ENCODE measurements at places on chromosomes 11 and 22.

DNA sequence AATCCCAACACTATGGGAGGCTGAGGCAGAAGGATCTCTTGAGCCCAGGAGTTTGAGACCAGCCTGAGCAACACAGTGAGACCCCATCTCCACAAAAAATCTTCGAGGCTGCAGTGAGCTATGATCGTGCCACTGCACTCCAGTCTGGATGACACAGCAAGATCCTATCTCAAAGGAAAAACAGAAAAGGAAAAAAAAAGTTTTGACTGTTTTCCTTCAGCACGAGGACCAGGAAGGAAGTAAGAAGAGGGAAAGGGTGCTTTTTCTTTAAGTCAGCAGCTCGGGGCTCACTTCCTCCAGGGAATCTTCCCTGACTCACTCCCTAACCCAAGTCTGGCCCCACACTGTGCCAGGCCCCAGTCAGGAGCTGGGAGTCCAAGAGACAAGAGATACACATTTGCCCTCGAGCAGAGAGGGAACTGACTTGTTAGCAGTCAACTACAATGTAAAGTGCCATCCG, 14.2 kb downstream of the ARRB1 start:
- DNase-seq = no peak

- DNase-seq = no peak
Measured at GRCh38 chr11:75141166-75141565, 9.7 kb upstream of the SLCO2B1 start.

- DNase-seq = no peak
Measured at GRCh38 chr11:68191661-68192579, 21.2 kb downstream of the KMT5B start.

DNA sequence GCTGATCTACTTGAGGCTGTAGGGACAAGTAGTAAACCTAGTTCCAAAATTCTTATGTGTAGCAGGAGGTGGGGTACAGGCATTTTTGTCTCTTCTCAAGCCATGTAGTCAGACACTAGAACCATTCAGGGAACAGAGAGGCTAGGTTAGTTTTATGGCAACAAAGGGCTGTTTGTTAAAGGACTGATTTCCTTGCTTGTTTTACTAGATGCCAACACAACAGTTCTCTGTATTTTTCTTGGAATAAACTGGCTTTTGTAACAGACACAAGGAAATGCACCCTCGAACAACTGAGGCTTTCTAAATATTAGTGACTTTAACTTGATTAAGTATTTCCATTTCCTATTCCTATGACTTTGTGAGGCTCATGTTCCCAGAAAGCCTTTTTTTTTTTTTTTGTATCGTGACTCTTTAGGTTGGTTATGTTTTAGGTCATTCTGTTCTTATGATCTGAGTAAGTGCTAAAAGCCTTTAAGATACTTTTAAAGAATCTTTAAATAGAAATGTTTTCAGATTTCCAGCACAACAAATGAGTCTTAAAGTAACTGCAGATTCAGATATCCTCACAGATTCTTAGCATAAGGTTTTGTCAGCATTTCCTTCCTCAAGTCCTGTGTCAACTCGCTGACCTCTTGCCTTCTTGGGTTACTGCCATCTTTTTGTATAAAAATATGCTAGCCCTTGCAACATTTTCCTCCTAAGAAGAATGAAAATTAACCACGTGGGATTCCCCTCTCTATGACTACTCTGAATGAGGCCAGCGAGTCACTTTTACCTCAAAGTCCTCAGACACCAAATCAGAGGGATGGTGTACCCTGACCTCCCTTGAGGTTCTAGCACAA, 92.5 kb downstream of the CCDC83 start:
- no peak for DNase-seq

DNA sequence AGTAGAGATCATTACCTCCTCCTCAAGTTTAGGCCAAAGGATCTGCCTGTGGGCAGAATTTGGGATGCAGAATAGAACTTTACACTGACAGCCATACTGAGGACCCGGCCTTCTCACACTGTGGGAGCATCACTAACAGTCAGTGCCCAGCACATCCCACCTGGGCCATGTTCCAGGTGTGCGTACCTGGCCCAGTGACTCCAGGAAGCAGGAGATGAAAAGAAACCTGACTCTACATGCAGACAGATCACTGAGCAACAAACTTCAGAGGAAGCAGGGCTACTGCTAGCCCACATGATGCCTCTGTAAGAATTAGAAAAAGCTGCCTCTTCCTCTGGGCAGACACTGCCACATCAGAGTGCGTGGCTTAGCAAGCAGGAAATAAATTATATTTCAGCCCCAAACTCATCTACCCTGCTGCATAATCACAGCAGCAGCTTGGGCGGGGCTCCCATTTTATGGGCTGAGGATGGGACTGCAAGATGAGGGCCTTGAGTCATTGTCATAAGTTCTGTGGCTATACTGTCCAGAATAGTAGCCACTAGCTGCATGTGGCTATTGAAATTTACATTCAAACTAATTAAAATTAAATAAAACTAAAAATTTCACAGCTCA, 6.0 kb upstream of the LMO2 start:
- no peak for DNase-seq

DNA sequence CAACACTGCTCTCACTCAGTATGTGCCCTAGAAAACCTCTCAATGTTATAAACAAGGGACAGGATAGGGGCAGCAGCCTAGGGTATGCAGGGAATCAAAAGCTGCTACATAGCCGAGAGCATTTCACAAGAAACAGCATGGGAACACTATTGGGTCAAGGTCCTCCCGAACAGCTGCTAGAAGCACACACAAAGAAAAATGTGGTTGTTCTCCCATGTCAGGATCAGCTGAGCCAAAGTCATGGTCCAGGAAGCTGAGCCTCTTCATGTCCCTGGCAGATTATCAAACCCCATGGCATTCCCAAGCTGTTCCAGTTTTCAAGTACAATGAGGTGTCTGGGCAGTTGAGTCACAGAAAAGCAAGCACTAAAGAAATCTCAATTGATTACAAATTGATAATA, 21.0 kb upstream of the GDPD4 start:
- no peak for DNase-seq

DNA sequence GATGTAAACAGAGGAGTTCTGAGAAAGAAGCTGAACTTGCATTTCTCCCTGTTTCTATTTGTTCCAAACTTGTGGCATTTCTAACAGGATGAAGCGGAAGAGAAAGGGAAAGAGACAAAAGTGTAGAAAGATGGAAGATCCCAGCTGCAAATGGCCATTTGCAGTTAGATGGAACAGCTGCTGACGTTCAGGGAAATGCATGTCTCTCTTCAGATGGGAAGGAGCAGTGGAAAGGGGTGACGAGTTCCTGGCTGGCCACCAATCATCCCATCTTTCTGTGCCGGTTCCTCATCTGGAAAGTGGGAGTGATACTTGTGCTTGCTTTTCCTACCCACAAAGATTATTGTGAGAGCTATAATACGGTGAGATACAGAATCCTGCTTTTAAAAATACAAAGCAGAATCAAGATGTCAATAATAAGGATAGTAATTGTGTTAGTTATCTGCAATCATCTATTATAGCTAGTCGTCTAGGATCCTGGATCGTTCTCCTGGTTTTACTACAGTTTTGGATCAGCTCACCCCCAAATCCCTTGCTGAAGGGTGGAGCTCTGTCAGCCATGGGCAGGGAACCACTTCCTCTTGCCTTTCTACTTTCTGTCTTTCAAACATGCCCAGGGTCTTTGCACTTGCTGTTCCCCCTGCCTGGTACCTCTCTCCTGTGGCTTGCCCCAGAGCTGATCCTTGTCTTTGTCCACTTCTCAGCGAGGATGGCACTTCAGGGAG, 1.2 kb upstream of the TIMP3 start:
- no peak for DNase-seq

DNA sequence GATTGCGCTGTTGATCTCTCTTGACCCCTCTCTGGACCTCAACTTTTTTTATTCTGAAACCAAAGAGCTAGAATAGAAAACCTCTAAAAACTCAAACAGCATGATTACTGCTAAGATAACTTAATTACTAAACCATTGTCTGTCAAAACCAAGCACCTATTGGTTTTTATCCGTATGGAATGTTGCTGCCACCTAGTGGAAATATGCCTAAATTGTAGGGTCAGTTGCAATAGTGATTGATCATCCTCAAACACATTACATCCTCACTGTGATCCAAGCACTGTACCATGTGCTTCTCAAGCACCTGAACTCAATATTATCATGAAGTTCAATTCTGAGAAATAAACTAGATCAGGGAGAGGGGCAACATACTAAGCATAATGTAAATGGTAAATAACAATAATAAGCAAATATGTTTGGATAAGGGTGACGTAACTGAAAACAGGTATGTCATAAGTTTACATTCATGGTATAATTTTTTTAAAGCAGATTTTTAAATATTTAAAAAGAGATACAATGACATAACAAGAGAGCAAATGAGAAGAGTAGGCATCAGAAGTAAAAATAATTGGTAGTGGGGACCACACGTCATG, 3.8 kb upstream of the OR5A2 start:
- no peak for DNase-seq

DNA sequence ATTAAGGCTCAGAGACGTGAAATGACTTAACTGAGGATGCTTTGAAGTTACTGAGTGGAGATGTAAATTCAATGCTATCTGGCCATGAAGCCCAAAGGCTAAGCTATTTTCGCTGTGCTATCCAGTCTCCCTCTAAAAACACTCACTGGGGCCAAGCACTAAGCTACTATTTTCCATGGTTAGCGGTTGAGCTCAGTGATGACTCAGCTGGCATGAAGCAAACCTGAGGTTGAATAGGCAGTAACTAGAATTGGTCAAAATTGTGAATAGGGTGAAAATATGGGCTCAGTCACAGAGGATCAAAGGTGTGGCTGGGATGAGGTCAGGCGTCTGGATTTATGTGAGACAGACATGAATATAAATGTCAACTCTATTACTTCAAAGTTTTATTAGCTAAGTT, 564.2 kb upstream of the KIRREL3 start:
- DNase-seq = no peak

DNA sequence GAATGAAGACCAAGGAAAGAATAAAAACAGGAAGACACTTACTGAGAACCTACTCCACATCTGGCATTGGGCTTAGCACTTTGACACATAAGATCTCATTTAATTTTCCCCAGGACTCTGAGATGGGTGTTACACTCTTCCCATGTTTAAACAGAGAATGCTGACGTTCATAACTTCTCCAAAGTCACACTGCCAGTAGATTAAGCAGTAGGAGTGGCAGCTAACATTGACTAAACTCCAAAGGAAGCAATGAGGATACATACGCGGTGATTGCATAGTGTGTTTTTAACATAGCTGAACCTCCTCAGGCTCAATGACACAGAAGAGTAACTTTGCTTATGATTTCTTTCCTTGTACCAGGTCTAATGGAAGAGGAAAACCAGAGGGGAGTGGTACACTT, 14.5 kb upstream of the OR10V1 start:
- no peak for DNase-seq

- DNase-seq = no peak
Measured at GRCh38 chr11:112634551-112634950, 326.7 kb upstream of the NCAM1 start.

- no peak for DNase-seq
Measured at GRCh38 chr11:69948256-69949141, 129.3 kb upstream of the FGF3 start.

DNA sequence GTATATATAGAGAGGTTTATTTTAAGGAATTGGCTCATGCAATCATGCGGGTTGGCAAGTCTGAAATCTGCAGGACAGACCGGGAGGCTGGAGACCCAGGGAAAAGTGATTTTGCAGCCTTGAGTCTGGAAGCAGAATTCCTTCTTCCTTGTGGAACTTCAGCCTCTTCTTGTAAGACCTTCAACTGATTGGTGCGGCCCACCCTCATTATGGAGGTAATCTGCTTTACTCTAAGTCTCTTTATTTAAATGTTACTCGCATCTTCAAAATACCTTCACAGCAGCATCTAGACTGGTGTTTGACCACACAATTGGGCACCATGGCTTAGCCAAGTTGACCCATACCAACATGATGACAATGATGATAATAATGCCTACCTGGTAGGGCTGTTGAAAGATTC, 17.8 kb downstream of the MB start:
- no peak for DNase-seq

- DNase-seq = no peak
Measured at GRCh38 chr11:10412266-10412665, 42.8 kb upstream of the AMPD3 start.

DNA sequence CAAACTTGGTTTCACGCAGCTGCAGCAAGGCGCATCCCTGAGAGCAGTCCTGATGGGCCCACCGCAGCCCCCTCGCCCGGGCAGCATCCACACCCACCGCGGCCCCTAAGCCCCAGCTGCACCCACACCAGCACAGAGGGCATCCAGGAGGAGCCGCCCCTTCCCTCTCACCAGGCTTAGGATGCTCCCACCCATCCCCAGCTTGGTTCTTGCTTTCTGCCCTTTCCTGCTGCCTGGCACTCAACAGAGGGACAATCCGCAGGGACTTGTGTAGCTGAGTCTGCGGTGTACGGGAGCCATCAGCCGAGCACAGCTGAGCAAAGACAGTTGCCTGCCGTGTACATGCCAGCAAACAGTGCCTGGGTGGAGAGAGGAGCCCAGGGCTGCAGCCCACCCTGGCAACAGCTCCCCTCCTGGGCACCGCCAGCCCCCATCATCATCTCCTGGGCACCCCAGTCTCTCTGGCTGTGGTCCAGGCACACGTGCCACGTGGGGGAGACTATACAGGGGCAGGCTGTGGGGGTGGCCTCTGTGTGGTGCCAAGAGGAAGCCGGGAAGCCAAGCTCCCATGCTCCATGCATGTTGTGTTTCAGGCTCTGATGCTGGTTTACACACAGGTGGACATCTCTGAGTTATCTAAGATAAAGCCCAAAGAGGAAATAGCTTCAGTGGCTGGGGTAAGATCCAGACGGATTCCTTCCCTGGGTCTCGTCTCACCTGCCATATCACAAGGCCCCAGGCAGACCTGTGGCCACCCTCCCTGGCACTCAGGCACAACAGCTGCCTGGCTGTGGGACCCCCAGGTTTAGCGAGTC, 36.0 kb upstream of the GNB1L start:
- no peak for DNase-seq

GRCh38 chr22:32545801-32546200, 71.2 kb downstream of the FBXO7 start:
- no peak for DNase-seq

- no peak for DNase-seq
Measured at GRCh38 chr11:128552783-128553661, 34.3 kb downstream of the ETS1 start.

- DNase-seq = no peak
Measured at GRCh38 chr11:132982772-132983640, 549.3 kb downstream of the OPCML start.

Data from stimulated activated CD4-positive, alpha-beta T cell treated with anti-CD3 and anti-CD28 coated beads, TNF-alpha, amount 100 ng/mL, for 48 hours (primary cell).